ENCODE measurements at places on chromosomes 3 and 15. TPM values are rescaled to one million over a fixed set of nuclear protein-coding genes. Genes with fewer than 3 reads are reported as not detected.

Gene EFCC1
- total RNA-seq = not detected

Gene DCUN1D1
- total RNA-seq = 75.3 TPM

Gene COL6A5
- 0.32 TPM for total RNA-seq

Gene GXYLT2
- 10.7 TPM for total RNA-seq

Gene ARL14
- not detected for total RNA-seq

Gene SUCNR1
- 0.35 TPM for total RNA-seq

Gene SLC12A1
- total RNA-seq = not detected

Gene EHD4
- total RNA-seq = 27.3 TPM

Gene SERINC4
- 0.33 TPM for total RNA-seq

DNA sequence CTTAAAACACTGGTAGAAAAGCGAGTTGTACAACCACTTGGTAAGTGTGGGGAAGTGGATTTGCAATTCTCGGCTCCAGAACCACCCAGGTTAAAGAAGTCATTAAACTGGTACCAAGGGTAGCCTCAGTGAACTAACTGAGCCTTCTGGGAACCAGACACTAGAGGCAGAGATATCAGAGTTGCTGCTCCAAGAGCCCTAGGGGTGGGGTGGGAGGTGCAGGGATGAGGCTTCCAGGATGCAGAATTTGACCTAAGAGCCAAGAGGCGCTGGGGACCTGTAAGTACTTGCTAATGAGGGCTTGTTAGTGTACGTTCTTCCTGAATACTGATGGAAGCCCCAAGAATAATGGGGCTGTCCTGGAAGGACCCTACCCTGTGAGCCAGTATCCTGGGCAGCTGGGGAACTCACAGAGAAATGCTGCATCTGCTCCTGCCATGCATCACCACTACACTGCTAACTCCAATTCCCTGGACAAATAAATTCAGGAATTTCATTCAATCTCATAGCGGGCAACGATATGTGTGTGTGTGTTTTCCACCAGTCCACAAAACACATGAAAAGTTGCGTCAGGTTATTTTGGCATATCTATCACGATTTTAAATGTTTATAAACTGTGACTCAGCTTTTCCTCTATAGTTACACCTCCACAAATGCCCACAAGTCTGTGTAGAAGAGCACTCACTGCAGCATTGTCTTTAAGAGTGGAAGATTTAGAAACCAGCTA is 23.8 kb downstream of the STIMATE start:
- DNase-seq = no peak

DNA sequence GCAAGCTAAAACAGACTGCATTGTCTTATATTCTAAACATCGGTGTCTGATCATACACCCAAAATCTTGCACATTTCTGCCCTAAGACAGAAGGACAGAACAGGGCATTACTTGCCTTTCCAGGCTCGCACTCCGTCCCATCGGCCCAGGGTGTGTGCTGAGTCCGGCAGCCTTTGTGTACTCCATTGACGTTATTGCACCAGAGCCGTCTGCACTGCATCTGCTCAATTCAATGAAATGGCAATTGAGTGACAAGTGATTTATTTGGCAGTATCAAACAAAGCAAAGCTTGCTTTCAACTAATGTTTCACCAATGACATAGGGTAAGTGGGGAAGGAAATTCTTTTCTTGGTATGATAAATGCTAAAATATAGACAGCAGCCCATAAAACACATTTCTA is 40.0 kb downstream of the ADAMTS9 start:
- no peak for DNase-seq

GRCh38 chr3:89851974-89852621 is 744.7 kb downstream of the EPHA3 start:
- peak; percentile 92 for DNase-seq

- no peak for DNase-seq
These were observed 14.2 kb downstream of the GPR15 start for GRCh38 chr3:98545940-98546339.

GRCh38 chr3:51830836-51831385 is 30.5 kb upstream of the IQCF2 start:
- no peak for DNase-seq

GRCh38 chr15:66907826-66908743 is 157.3 kb upstream of the SMAD3 start:
- no peak for DNase-seq

DNA sequence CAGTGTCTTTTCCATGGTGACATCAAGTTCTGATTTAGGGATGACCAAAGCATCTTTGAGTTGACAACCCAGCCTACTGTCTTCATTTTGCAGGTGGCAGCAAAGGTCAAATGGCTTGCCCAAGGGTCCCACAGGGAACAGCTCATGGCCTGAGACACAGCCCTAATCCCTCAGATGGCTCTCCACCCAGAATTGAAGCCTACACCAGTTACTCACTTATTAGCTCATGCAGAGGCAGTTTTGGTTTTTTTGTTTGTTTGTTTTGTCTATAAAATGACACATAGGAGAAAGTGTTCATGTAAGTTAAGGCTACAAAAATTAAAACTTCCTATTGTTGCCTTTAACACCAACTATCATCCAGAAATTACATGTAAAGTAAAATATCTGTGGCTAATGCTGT is 167.9 kb downstream of the OSBPL10 start:
- DNase-seq = no peak

DNA sequence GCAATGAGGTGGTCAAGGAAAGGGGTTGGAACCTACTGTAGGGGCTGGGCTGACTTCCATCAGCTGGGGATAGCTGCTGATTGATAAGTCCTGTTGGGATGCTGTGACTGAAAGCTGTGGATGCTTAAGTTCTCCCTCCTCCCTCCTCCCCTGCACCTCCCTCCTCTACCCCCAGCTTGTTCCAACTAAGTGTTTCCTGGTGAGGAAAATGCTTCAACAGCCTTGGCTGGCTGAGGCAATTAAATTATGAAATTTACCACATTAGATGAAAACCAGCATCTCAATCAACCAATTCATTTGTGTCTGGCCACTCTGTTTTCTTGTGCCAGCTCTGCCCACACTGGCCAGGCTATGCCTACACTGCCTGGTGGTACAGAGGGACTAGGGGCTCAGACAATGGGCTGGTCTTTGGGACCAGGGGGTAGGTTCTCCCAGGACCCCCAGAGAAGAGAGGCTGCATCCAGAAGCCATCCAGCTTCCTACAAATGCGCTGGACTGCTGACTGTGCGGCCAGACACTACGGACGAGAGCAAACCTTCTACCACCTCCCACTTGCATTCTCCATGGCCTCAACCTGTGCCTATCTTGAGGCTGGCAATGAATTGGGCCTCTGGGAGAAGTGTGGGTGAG is 2.5 kb downstream of the KLHL25 start:
- DNase-seq = no peak

GRCh38 chr3:127690823-127691452 is 18.2 kb downstream of the ABTB1 start:
- DNase-seq = peak; percentile 36

- no peak for DNase-seq
These were observed 3.9 kb upstream of the DNASE1L3 start for GRCh38 chr3:58214484-58215316.

- peak; percentile 81 for DNase-seq
These were observed 28.3 kb upstream of the CHMP2B start for GRCh38 chr3:87198774-87199173.

DNA sequence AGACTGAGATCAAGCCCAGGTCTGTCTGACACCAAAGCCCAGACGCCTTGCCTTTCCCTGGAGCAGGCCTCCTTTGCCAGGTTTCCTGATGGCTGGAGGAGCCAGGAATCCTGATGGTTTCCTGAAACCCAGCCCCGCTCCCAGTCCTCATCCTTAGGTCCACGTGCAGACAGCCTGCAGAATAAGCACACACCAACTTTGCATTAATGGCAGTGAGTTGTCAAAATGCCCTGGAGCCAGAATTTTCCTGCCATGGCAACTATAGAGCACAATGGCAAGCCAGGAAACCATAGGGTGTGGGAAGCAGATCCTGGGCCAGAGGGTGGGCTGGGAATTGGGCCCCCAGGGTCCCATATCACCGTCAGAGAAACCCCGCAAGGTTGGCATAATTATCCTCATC is 67.4 kb upstream of the HRH1 start:
- DNase-seq = no peak

- no peak for DNase-seq
These were observed 27.8 kb upstream of the TSEN2 start for GRCh38 chr3:12456441-12456840.
